Stimulated activated CD4-positive, alpha-beta T cell treated with anti-CD3 and anti-CD28 coated beads, Interleukin-1b, Interleukin-23, amount 100 ng/mL, for 48 hours (primary cell): ENCODE measurements at places on chromosomes 3 and 15.

- no peak for DNase-seq
Measured at GRCh38 chr15:70244978-70245542, 147.3 kb upstream of the TLE3 start.

DNA sequence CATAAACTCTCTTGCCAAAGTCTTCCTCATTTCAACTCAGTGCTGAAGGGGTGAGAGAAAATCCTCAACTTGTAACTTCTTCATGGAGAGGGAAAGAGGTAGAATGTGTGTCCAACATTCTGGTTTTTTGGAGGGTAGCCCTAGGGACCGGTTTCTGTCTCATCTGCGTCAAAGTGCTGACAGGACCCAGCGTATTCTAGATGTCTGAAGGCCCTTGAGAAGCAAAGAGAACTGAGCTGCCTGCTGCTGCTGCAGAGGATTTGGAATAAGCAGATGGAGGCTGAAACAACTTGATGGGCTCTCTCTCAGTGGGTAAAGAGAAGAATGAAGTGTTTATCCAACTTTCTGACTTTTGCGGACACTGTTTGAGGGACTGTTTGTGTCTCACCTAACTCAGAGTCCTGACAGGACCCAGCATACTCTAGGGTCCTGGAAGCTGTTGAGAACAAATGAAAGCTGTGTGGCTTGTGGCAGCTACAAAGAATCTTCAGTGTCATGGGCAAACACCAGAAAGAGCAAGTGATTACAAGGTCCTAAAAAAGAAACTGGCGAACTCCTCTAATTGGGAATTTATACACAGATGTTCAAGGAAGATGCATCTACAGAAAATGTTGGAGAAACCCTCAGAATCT lies 174.4 kb downstream of the SI start:
- DNase-seq: no peak

DNA sequence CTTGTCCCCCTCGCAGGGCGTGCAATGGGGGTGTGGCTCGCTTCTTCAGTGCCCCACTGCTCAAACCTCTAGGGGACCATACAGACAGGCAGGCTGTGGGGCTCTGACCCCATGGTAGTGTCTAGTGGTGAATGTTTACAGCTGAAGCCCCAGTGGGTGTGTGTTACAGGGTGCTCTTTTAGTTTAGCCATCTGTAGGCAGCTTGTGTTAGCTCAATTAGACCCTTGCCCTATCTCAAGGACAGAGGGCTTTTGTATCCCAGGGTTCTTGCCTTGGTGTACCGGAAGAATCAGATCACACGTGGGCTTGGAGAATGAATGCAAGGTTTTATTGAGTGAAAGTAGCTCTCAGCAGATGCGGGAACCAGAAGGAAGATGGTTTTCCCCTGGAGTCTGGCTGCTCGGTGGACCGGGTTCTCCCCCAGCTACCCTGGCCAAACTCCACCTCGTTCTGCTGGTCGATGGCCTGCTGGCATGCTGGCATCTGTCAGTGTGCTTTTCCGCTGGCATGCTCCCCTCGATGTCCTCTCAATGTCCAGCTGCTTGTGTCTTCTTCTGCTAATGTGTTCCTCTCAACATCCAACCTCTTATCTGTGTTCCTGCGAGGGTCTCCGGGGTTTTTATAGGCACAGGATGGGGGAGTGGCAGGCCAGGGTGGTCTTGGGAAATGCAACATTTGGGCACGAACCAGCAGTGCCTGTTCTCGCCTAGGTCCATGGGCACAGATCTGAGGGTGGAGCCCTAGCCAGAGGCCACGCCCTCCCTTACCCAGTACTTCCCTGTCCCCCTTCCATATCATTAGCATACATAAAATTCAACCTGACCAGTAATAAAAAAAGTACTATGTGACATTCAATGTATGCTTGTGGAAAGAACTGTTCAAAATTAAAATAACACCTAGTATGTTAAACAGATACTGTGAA lies 6.6 kb downstream of the SPCS1 start:
- DNase-seq: no peak

- DNase-seq: no peak
Measured at GRCh38 chr15:98272625-98273024, 312.1 kb downstream of the ARRDC4 start.

DNA sequence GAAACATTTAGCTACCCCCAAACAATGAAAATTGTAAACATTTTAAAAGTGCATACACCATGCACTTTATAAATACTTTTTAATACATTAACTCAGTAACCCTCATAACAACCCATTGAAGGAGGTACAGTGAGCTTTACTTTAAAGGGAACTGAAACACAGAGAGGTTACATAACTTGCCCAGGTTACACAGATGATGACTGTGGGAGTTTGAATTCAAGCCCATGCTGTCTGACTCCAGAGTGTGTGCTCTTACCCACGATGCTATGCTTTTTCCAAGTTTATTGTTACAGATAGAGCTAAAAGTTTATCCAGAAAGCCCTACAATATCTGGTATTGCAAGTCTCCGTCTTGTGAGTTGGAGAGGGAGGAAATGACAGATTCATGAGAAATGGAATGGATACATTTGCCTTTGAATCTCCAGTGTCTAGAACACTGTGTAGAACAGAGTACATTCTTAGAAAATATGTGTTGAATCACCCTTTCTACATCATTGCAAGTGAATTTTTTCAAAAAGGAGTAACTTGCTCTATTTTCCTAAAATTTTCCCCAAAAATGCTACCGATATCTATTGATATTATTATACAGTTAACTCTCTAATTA lies 428.3 kb downstream of the NAALADL2 start:
- no peak for DNase-seq

GRCh38 chr3:129615751-129616281 lies 9.3 kb upstream of the PLXND1 start:
- DNase-seq: no peak

DNA sequence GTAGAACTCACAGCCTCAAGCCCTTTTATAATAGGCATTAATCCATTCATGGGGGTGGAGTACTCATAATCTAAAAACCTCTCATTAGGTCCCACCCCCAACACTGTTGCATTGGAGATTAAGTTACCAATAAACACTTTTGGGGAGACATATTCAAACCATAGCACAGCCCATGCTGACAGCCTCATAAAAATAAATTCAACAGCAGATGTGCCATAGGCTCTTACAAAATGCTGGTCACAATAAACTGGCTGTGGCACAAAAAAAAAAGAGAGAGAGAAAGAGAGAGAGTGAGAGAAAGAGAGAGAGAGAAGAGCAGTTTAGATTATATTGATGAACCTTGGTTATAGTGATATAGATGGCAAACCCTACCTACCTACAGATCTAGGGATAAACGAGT lies 1000.9 kb downstream of the TUSC7 start:
- DNase-seq: no peak

GRCh38 chr3:189099505-189100290 lies 72.1 kb upstream of the TPRG1 start:
- DNase-seq: no peak

- no peak for DNase-seq
Measured at GRCh38 chr15:70376929-70377691, 279.4 kb upstream of the TLE3 start.

DNA sequence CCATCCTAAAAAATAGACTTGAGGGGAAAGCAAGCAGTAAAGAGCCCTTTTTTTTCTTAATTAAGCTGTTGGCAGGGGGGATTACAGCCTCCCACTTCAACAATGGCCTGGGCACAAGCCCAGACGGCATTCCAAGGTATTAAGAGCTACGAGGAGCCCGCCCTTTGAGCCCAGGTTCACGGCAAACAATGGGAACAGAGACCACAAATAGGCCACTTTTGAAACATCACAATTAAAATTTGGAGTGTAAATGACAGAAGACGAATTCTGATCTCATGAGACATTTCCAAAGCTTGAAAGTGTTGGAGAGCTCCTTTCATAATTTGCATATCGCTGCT lies 8.9 kb downstream of the CHSY1 start:
- DNase-seq: no peak

DNA sequence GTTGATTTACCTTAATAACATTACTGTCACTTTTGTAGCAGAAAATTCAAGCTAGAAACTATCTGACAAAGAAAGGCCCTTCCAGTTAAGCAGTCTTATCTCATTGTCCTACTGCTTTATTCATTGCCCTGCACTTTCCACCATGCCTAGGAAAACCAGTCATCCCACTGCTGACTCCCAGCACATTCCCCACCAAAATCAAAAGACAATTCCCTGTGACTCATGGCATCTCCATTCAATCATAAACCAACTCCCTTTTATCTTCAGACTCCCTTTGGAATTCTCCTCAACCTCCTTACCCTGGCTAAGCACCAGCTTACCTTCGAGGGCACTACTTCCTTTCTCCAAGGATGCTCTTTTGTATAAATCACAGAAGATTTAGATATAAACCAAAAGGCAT lies 184.3 kb downstream of the PLCH1 start:
- no peak for DNase-seq

GRCh38 chr3:119579366-119580066 lies at the start of gene ADPRH:
ADPRH (plus strand) TSS chr3:119579492; CDS start chr3:119582170, 2,678 bp downstream.
- DNase-seq: peak; percentile 56

GRCh38 chr3:126685021-126685420 lies 19.0 kb upstream of the CHCHD6 start:
- no peak for DNase-seq

GRCh38 chr15:91917686-91918360 lies 64.3 kb downstream of the SLCO3A1 start:
- DNase-seq: no peak

DNA sequence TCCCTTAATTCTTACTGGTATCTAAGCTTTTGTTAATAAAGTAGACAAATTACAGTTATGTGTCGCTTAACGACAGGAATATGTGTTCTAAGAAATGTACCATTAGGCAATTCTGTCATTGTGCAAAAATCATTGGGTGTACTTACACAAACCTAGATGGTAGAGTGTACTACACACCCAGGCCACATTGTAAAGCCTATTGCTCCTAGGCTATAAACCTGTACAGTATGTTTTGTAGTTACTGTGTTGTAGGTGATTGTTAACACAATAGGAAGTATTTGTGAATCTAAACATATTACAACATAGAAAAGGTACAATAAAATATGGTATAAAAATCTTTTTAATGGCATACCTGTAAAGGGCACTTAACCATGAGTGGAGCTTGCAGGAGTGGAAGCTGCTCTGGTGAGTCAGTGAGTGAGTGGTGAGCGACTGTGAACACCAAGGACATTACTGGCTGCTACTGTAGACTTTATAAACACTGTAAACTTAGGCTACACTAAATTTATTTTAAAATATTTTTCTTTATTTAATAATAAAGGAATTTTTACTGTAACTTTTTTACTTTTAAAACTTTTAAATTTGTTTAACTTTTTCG lies 47.4 kb downstream of the FSIP1 start:
- DNase-seq: no peak

DNA sequence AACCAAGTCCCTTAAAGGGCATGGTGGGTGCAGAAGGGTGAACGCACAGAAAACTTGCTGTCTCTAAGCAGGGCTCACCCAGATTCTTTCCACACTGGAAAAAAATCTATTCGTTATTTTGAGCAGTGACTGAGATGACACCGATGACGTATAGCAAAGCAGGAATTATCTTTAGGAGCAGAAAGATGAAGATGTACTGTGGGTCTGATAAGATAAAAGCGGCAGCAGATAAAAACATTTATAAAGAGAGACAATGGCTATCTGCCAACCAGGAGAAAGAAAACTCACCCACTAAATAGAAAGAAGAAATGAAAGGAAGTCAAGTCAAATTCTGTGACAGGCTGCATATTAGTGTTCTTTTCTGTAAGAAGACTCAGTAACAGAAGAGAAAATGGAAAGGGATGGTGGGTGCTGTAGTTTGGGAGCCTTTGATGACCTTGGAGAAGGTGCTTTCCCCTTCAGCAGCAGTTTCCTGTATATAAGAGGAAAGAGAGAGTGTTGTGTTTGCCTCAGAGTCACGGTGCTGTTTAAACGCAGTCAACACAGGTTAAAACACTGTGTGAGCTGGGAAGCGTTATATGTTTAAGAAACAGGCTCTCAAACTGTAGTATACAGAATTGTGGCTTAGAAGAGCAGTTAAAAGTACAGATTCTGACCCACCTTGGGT lies 111.6 kb downstream of the AQP9 start:
- DNase-seq: no peak

- no peak for DNase-seq
Measured at GRCh38 chr3:57184526-57184925, 15.3 kb downstream of the HESX1 start.

GRCh38 chr15:29311696-29312095 lies 42.1 kb upstream of the NSMCE3 start:
- no peak for DNase-seq

GRCh38 chr3:114841515-114841914 lies 305.6 kb downstream of the ZBTB20 start:
- no peak for DNase-seq

GRCh38 chr15:100215031-100215842 lies 126.5 kb downstream of the ADAMTS17 start:
- DNase-seq: no peak

GRCh38 chr3:61269435-61269834 lies 18.2 kb upstream of the FHIT start:
- DNase-seq: no peak

DNA sequence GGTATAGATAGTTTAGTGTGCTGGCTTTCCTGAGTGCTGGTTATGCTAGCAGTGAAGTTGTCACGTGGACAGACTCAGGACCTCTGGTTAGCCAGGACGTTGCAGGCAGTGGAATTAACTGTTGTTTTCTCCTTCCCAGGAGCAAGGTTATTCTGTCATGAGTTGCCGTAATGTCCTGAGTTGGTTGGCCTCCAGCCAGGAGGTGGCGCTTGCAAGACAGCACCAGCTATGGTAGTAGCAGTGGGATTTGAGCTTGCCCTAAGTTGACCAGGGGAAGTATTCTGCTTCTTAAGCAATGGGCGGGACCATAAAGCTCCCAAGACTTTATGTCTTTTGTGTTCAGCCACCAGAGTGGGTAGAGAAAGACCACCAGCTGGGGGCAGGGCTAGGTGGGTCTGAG lies 240.7 kb upstream of the DNAJC19 start:
- no peak for DNase-seq

- no peak for DNase-seq
Measured at GRCh38 chr3:72161881-72162595, 377.1 kb upstream of the PROK2 start.

DNA sequence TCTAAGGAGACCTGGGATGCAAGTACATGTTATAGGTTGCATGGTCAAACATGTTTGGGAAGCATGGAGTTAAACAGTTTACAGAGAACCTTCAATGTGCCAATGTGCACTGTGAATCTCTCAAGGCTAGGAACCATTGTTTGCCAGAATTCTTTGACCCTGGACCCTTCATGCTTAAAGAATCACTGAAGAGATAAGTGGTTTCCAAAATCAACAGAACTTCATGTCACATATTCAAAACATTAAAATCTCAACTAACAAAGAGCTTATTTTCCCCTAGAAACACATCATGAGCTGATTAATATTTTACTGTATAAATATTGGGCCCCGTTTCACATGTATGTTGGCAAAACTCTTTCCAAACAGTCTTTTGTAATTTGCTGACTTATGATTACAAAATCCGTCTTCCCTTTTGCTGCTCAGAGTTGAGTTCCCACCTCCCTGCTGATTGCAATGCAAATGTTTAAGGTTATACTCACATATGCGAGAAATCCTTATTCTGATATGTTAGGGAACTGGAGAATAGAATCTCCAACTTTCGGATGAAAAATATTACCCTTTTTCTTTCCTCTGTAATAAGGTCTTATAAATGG lies 380.2 kb downstream of the DIPK2A start:
- DNase-seq: no peak
